Fibroblast of mammary gland (primary cell): ENCODE measurements at places on chromosomes 3 and 15.

GRCh38 chr3:193978486-193978885 is 157.5 kb upstream of the HES1 start:
- DNase-seq: no peak

- peak; percentile 34 for DNase-seq
These were observed 33.2 kb downstream of the ABHD2 start for GRCh38 chr15:89121414-89121813.

- DNase-seq: no peak
These were observed 90.1 kb upstream of the NEO1 start for GRCh38 chr15:72962054-72962702.

DNA sequence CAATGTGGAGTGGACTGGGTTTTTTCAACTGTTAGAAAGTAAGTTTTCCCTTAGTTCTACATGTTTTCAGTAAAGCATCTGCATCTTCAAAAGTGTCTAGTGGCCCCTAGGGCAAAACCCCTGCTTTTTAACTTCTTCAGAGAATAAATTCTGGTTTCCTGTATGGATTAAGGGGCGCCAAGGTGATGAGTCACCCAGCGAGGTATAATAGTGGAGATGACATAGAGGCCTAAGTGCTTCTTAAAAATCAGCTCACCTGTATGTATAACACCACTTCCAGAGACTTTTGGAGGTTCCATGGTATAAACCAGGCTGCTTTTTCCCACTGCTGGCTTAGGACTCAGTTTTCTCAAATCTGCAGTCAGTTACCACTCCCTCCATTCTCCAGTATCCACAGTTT is 68.9 kb downstream of the SYN2 start:
- DNase-seq: no peak

DNA sequence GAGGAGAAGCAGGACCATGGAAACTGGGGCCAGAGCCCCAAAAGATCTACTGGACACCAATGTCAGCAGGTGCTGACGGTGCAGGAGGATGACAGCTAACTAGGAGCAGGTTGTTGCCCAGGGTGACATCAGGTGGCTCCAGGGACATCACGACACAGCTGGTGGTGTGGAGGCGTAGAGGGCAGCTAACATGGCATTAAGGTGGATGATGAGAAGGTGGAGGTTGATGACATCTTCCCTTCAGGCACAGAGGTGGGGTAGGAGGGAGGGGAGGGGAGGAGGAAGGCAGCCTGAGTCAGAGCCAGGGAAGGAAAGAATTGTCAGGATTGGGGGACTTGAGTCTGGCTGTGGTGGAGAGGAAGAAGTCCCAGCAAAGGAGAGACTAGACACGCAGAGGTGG is 1.5 kb upstream of the EPHB1 start:
- DNase-seq: no peak

DNA sequence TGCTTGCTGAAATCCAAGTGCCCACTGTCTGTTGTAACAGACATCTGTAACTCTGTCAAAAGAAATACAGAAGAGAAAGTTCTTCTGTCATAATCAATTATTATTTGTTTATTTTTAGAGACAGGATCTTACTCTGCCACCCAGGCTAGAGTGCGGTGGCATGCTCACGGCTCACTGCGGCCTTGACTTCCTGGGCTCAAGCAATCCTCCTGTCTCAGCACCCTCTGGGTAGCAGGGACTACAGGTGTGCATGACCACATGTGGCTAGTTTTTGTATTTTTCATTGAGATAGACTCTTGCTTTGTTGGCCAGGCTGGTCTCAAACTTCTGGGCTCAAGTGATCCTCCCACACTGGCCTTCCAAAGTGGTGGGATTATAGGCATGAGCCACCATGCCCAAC is 177.6 kb upstream of the SETMAR start:
- no peak for DNase-seq

DNA sequence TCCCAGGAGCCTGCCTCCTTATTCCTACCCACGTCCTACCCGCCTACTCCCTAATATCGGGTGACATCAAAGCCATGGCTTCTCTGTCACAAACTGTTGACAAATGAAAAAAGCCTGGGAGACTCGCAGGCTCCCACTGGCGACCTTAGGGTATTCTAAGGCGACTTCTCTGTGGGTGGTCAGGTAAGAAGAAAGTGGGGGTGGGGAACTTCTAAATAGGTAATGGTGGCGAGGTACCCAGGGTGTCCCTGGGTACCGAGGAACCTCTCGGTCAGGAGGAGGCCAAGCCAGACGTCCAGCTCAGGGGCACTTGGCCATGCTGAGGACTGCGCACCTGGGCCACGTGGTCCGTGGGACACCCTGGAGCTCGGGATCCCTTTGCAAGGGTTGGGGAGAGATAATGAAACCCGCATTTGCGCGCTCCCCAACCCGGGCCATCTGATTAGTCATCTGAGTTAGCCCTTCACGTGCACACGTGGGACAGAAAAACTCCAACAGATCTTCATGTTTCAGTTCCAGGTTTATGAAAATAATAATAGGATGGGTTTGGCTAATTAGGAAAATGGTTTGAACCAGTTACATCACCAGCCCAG is 78.2 kb downstream of the NR2F2 start:
- no peak for DNase-seq

GRCh38 chr3:113223475-113224281 is 12.3 kb downstream of the BOC start:
- DNase-seq: no peak

DNA sequence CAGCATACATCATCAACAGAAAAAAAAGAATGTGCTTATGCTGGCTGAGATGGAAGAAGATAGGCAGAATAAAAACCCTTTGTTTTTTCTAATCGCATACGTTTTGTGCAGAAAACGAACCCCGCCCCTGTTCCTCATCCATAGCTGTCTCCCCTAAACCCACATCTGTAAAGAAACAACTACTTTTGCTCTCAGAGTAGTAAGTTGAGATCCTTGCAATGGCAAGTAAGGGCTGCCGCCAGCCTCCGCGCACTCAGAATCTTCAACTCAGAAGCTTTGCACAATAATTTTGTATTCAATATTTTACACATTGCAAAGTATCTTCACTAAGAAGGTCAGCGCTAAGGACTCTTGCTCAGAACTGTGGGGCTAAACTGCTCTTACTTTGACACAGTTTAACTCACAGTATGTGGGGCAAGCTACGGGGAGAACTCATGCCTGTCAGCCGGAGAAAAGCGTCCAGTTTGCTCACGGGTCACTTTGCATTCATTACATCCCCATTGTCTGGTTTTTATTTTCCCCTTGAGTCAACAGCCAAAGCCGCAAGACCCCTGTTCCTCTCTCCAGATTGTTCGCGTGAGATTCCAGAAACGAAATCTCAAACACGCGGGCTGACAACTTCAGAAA is 1.0 kb downstream of the LYSMD4 start:
- DNase-seq: peak; percentile 35

GRCh38 chr3:157327018-157327417 is 109.6 kb upstream of the PTX3 start:
- DNase-seq: no peak

DNA sequence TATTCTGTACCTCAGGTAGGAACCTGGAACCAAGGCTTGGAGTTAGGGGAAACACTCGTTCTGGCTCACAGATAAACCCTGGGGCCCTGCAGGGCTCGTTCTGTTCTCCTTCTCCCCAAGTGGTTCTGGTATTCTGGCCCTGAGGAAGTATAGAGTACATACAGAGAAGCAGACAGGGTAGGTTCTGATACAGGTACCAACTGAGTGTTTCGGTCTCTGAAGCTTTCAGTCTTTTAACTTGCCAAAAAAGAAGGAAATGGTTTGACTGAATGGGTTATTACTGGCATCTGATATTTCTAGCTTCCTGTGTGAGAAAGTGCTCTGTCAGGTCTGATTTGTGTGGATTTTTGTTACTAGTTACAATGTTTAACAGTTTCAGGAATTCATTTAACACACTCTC is 67.3 kb downstream of the UBE2E2 start:
- DNase-seq: no peak

DNA sequence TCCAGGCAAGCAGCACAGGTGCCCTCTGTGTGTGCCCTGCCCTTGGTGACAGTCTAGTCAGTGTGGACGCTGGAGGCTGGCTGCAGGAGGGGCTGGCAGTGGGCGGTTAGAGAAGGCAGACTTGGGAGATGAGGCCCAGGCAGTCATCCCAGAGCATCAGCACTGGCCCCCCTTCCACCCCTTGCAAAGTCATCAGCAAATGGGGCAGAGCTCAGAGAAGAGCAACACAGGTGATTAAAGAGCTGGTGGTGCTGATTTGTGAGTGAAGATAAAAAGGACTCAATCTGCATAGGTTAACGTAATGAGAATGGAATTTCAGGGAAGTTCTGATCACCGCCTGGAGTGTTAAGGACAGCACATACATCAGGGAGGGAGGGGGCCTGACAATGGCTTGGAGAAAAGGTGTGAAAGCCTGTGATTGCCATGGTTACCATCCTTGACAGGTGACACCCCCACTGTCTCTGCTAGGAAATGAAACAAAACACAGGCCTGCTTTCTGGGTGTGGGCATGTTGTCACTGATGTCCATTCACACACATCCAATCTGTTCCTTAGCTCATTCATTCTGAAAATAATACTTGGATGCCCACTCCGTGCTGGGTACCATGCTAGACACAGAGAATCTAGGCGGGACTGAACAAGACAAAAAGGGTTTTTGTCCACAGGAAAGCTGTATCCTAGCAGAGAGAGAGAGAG is 269.6 kb upstream of the ST8SIA2 start:
- DNase-seq: no peak
